Fibroblast of lung (primary cell): ENCODE measurements at places on chromosomes 3 and 15.

DNA sequence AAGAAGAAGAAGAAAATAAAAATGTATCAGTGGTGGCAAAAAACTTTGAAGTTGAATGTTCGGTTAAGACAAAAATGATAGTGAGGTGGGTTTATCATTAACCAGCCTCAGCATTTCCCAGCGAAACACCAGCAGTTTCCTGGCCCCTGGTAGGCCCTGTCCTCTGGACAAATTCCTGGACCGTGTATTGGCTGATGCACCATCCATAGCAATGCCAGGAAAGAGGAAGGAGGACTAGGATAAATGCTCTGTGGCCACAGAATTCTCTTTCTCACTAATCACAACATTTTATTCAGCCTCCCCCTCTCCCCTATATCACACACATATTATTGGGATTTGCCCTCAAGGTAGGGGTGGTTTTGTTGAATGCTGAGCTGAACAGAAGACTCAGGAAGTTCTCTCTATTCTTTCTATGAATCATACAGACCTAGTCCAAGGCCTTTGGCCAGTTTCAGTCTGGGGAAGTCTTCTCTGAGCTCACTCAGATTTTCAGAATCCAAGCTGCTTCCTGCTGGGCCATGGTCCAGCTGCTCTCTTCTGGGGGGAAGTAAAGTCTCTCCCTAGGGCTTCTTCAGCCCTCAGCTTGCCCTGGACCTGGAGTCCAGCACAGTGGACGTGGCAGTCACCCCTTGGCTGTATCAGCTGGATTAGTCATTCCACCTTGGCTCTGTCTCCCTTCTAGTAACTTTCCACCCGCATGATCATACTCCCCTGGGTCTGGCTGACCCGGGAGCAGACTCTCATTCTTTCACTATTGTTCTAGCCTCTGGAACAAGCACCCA lies 27.6 kb downstream of the SLC28A1 start:
- DNase-seq = peak; percentile 96

- DNase-seq = no peak
Measured at GRCh38 chr15:27595211-27595610, 503.9 kb downstream of the OCA2 start.

- DNase-seq = peak; percentile 43
Measured at GRCh38 chr3:162171970-162172369, 675.4 kb downstream of the OTOL1 start.

DNA sequence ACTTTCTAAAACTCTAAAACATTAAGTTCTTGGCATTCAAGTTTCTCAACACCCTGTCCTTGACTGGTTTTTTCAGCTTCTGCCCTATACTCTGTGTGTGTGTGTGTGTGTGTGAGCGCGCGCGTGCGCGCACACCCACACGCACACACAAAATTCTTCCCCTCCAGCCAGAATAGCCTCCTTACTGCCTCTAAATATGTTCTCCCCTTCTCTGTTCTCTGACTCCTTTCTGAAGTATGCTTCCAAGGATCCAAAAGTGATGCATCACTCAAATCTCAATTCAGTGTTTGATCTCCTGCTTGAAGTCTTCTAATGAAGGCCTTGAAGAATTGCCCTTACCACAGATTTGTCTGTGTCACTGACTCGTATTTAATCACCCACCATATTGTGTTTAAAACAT lies 129.8 kb downstream of the SLC25A26 start:
- no peak for DNase-seq

DNA sequence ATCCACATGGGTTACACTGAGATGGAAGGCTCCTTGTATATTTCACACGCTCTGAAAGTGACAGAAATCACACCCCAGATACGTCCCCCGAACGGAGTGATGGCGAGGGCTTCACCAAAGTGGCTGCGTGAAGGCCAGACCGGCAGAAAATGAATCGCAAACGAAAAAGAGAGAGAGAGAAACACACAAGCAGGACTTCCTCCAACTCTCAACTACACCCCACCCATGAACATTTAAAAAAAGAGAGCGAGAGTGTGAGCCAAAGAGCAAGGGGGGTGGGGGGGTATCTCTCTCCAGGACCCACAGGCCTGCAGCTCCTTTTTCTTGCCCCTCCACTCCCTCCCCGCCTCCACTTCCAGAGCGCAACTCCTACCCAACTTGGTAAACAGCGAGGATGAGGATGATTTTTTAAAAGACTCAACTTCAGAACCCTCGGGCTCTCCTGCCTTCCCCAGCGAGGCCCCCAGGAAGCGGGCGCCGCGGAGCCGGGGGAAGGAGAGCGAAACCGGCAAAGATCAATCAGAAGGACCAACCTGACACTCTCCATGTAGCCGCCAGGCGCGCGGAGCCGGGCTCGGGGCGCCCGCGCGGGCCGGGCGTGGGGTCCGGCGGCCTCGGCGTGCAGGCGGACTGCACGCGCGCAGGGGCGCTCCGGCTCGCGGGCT lies 519.1 kb downstream of the FOXP1 start:
- DNase-seq = peak; percentile 87

DNA sequence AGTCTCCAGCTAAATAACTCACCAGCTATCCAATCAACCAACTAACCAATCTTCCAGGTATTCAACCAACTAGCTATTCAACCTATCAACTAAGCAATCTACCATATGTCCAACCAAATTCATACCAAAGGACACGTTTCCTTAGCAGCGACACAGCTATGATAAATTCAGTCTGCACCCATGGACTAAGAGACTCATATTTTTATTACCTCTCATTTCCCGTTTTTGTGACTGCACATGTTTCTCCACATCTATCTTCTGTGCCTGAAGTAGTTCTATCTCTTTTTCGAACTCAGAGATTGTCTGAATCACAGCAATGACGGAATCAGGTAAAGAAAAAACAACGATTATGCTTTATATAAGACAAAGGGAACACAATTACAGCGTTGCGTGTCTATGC lies 34.0 kb upstream of the GNB5 start:
- DNase-seq = no peak

DNA sequence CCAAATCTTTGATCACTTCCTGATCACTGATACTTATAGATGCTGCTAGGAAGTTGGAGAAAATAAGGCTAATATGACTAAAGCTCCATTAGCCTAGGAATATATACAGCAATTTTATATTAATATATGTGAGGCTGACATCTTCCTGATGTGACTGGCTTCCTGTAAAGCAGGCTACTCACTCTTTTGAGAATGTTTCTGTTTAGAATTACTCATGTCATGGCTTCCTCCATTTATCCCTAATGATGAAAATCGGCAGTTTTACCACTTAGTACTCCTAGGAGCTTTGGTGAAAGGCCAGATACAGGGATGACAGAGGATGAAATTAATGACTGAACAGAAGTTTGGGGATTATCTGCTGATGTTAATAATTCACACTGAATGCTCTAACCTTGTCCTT lies 3.9 kb upstream of the MAP1A start:
- DNase-seq = no peak

- DNase-seq = no peak
Measured at GRCh38 chr15:75929799-75930565, 26.3 kb downstream of the FBXO22 start.

GRCh38 chr3:46998121-46998851 lies 18.8 kb downstream of the NBEAL2 start:
- DNase-seq = peak; percentile 39

DNA sequence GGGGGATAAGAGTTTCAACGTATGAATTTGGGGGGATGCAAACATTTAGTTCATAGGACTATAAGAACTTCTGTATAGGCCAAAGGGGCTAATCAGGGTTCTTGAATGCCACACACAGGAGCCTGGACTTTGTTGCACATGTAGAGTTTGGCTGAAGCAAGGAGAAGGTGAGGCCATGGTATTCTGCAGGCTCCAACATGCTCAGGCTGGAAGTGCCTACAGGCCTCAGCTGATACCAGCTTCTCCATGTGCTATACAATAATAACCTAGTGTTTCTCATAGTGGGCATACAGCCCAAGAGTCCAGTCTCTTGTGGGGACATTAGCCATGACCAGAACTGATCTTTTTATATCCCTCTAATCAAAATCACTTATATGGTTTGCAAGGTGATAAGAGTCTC lies 399.7 kb upstream of the MCTP2 start:
- no peak for DNase-seq

- peak; percentile 91 for DNase-seq
Measured at GRCh38 chr3:186598108-186598784, 14.6 kb upstream of the AHSG start.

DNA sequence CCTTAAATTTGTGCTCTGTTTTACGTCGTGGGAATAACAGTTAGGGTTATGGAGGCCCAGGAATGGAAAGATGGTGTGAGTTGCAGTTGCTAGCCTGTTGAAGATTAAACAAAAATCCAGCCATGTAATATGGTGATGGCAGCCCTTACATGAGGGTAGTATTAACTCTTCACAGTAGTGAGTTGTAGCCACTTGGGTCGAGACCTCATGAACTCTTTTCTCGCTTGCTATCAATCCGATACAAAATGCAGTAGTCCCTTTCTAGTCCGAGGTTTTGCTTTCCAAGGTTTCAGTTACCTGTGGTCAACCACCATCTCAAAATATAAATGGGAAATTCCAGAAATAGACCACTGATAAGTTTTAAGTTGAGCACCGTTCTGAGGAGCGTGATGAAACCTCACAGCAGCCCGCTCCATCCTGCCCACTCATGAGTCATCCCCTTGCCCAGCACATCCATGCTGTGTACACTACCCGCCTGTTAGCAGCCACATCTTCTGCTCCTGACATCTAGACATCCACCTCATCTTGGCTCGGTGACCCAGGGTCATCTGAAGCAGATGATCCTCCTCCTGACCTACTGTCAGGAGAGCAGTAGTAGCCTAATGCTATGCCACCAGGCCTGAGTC lies 177.9 kb downstream of the CDIN1 start:
- DNase-seq = peak; percentile 75

DNA sequence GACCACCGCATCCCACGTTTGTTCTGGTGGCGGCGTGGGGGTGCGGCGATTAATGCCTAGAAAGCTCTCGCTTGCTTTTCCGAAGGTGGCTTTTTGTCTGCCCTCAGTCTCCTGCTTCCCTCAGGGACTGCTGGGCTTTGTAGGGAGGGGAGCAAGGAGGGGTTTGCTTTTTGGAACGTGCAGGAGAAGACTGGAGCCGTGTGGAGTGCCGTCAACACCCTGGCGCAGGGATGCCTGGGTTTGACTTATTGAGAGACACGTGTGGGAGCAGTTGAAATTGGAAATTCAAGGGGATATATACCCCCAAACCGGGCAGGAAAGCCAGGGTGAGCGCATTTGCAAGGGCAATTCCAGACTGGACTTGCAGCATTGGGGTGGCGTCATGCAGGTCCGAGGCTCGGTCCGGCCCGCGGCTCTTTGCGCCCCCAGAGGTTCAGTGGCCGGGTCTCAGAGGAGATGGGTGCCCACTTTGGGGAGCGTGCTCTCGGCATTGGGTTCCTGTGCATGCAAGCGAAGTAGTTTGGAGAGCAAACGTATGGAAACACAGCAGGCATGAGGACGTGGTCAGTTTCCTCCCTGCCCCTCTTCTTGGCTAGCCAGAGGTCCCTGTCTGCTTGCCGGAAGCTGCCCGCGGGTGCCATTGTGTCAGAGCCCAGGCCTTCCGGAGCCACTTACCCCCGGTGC lies 2.1 kb downstream of the EPHB1 start:
- no peak for DNase-seq

DNA sequence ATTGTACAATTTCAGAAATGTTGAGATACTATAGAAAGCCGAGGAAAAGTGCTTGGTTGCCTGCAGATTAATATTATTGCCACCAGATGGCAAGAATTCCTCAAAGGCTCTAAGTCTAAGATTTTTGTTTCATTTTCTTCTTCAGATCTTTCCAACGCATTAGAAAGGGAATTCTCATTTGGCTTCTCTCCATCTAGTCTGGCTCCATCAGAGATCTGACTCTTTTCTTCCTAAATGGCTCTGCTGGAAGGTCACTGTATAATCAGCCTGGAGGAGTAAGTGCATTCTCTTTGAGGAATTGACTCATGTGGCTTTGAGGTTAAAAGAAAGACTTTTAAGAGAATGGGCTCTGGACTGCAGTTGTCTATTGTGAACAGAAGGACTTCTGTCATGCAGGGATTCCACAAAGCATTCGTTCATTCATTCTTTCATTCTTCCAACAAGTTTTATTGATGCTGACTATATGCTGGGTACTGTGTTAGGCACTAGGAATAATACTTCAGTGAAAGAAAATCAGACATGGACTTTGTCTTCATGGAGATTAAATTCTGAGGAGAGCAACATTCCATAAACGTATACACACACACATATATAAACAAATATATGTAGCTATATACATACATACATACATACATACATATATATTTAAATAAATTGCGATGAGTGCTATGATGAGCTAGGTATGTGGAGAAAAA lies 55.3 kb downstream of the SLC28A2 start:
- DNase-seq = peak; percentile 56

GRCh38 chr15:67865331-67865730 lies 25.5 kb upstream of the RNU6-1 start:
- peak; percentile 41 for DNase-seq

DNA sequence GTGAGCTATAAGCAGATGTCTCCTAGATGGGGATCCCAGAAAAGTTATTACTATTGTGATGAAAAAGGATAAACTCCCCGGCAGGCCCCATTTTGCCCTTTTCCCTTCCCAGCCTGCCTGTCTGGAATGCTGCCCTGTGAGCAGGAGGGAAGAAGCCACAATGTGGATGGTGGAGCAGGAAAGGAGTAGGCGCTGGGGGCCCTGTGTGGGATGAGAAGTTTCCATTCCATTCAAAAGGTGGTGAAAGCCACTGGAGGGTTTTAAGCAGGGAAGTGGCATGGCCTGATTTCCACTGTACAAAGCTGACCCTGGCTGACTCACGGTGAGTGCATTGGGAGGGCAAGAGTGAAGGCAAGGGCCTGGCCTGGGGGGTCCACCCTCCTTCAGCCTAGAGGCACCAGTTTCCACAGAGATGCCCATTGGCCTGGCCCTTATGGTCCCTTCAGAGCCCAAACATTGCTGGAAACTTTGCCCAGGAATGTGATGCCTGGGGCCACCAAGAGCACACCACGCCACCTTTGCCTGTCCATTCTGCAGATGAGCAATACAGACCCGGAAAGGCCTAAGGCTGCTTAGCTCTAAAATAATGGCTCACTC lies 206.9 kb downstream of the RPLP1 start:
- DNase-seq = no peak

DNA sequence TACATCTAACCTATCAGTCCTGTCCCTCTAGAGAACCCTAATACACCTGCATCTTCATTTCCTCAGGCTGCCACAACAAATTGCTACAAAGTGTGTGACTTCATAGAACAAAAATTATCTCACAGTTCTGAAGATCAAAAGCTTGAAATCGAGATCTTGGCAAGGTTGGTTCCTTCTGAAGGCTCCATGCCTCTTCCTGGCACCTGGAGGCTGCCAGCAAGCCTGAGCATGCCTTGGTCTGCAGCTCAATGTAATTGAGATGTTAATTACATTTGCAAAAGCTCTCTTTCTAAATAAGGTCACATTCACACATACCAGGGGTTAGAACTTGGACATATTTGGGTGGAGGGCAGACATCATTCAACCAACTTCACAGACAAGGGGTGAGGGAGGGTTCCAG lies 86.4 kb upstream of the ABHD17C start:
- DNase-seq = no peak

- DNase-seq = peak; percentile 92
Measured at GRCh38 chr3:149579838-149580542, 77.8 kb downstream of the WWTR1 start.

- no peak for DNase-seq
Measured at GRCh38 chr3:84621823-84622222, 337.0 kb upstream of the CADM2 start.

GRCh38 chr3:32256206-32256605 lies 17.7 kb downstream of the CMTM8 start:
- DNase-seq = no peak
